ENCODE measurements at places on chromosomes 5 and 9.

GRCh38 chr9:7316166-7316795 lies 483.3 kb downstream of the DMAC1 start:
- DNase-seq = peak; percentile 96

DNA sequence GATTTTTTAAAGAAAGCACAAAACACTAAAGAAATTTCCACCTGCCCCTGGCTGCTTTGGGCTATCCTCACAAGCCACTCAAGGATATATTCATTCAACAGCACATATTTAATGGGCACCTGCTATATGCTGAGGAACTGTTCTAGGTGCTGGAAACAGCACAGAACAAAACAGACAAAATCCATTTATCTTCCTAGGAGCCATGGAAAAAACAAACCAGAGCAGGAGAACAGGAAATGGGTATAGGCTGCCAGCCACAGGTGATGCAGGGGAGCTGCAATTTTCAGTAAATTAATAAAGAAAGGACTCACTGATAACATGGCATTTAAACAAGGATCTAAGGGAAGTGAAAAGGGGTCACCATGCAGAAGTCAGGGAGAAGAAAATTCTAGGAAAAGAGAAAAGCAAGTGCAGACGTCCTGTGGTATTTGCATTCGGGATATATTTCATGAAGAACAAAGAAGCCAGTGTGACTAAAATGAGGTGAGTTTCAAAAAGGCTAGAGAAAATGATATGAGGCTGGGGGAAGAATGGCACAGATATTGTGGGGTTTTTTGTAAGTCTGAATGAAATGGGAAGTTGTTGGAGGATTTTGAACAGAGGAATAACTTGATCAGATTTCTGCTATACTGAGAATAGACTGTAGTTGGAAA lies 152.2 kb downstream of the ADAMTSL1 start:
- DNase-seq = no peak

DNA sequence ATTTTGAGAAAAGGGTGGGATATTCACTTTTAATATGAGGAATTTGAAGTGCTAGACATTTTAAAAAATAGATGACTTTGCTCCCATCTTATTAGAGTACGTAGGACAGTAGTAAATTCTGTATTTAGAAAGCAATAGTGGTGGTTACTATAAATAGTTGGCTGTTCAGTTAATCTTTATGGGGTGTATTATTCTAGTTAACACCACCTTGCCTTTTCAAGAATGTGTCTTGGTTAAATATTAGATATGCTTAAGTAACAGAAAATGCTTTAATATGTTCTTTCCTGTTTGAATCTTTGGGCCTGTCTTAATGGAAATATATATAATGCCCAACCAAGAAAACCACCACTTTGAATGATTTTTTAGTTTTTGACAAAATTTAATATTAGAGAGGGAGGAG lies 608.7 kb upstream of the FAM174A start:
- no peak for DNase-seq

GRCh38 chr9:104025104-104025503 lies 69.0 kb upstream of the SMC2 start:
- DNase-seq = peak; percentile 45

- no peak for DNase-seq
These were observed 46.1 kb upstream of the RAI14 start for GRCh38 chr5:34609951-34610441.

GRCh38 chr5:32290922-32291321 lies 21.8 kb downstream of the MTMR12 start:
- DNase-seq = no peak

GRCh38 chr5:147750065-147750464 lies 32.5 kb downstream of the JAKMIP2 start:
- no peak for DNase-seq

- DNase-seq = peak; percentile 19
These were observed 62.2 kb upstream of the ADAMTS2 start for GRCh38 chr5:179407191-179408175.

DNA sequence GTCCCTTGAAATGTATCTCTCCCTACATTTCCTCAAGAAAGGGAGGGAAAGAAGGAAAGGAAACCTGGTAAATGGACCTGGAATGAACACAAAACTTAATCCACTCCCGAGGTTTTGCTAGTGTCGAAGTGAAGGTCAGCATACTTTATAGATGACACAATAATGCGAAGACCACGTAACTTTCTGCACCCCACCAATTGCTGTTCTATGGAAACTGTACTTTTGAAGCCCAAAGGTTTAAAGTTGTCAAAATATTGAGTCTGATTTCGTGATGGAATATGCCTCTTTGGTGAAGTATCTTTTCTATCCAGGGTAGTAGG lies 103.7 kb downstream of the SNCAIP start:
- no peak for DNase-seq

- peak; percentile 94 for DNase-seq
These were observed 4.7 kb downstream of the DNAI1 start for GRCh38 chr9:34463098-34463900.

- DNase-seq = no peak
These were observed 33.3 kb downstream of the PTCH1 start for GRCh38 chr9:95483431-95483830.

DNA sequence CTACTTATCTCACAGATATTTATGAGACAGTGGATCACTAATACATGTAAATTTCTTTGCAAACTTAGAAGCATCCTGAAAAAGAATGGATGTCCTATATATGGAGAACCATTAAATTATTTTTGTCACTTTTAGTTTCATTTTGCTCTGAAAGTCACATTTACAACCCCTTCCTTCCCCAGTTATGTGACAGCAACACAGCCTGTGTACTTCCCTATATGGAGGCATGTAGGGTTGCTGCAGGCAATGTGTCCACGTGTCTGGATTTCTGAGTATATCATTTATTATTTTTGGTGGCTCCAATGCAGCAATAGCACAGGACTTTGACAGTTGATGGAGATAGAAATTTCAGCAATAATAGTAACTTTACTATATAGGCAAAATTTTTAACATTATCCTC lies 156.4 kb downstream of the ST8SIA4 start:
- DNase-seq = no peak

DNA sequence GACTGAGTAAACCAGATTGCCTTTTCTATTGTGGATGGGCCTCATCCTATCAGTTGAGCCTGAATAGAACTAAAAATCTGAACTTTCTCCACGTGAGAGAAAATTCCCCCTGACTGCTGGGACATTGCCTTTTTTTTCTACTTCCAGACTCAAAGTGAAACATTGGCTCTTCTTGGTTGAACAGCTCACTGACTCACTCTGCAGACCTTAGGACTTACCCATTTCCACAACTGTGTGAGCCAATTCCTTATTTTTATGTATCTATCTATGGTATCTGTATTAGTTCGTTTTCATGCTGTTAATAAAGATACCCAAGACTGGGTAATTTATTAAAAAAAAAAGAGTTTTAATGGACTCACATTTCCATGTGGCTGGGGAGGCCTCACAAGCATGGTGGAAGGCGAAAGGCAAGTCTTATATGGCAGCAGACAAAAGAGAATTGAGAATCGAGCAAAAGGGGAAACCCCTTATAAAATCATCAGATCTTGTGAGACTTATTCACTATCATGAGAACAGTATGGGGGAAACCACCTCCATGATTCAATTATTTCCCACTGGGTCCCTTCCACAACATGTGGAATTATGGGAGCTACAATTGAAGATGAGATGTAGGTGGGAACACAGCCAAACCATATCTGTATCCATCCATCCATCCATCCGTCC lies 306.7 kb upstream of the SLC24A2 start:
- DNase-seq = no peak

DNA sequence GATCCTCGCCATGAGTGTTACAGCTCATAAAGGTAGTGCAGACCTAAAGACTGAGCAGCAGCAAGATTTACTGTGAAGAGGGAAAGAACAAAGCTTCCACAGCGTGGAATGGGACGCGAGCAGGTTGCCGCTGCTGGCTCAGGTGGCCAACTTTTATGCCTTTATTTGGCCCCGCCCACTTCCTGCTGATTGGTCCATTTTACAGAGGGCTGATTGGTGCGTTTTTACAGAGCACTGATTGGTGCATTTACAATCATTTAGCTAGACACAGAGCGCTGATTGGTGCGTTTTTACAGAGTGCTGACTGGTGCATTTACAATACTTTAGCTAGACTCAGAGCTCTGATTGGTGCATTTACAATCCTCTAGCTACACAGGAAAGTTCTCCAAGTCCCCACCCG lies 13.9 kb downstream of the PLK2 start:
- no peak for DNase-seq

DNA sequence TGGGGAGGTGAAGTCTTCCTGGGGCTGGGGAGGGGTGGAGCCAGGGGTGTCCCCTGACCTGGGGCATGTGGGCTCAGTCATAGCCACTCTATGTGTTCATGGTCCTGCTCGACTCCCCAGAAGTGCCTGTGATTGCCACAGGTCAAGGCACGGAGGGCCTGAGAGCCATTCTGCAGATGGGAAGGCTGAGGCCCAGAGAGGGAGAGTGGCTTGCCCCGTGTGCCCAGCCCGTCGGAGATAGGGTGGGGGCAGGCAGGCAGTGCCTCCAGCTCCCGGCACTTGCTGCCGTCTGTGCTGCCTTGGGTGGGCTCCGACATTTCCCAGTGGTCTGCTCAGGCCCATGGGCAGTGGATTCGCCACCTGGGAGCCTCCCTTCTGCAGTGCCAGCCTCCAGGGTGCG lies 74.0 kb downstream of the RXRA start:
- no peak for DNase-seq
